ENCODE measurements at places on chromosomes 6 and 20.

- DNase-seq = no peak
These were observed 333.7 kb downstream of the ZFAND3 start for GRCh38 chr6:38153076-38153797.

DNA sequence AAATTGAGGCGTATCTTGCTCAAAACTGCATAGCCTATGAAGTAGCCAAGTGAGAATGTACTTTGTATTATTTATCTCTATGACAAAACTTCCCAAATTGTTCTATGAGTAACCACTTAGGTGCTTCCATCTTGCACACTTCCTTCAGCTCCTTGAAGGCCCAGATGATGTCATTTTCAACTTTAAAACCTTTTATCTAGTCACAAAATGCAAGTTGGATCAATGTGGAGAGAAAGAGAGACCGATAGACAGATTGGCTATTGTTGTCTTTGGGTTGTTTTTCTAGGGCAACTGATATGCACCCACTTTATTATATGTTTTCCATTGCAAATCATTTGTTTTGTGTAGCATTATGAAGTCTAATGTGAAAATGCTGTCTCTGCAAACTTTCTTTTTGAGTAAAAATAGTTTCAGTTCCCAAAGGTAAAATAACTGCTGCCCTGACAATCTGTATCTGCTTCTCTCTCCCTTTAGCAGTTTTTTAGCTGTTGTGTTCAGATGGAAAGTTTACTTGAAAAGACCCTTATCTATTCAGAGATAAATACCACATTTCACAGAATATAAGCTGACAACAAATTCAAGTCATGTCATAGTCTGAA, 73.7 kb upstream of the CITED2 start:
- no peak for DNase-seq

GRCh38 chr6:24763578-24763977, 11.2 kb upstream of the GMNN start:
- no peak for DNase-seq

GRCh38 chr6:23654745-23655144, 471.3 kb upstream of the NRSN1 start:
- no peak for DNase-seq
